ENCODE measurements at places on chromosomes 3 and 15. TPM values are rescaled to one million over a fixed set of nuclear protein-coding genes. Genes with fewer than 3 reads are reported as not detected.
A peak's percentile ranks its signal among the peaks of the same experiment; 100 is the strongest.

P2RY14 gene
- 9.4 TPM for total RNA-seq

MED12L gene
- 4.9 TPM for total RNA-seq

BLM gene
- 64.3 TPM for total RNA-seq

IGSF10 gene
- total RNA-seq = not detected

CFAP100 gene
- total RNA-seq = not detected

DNA sequence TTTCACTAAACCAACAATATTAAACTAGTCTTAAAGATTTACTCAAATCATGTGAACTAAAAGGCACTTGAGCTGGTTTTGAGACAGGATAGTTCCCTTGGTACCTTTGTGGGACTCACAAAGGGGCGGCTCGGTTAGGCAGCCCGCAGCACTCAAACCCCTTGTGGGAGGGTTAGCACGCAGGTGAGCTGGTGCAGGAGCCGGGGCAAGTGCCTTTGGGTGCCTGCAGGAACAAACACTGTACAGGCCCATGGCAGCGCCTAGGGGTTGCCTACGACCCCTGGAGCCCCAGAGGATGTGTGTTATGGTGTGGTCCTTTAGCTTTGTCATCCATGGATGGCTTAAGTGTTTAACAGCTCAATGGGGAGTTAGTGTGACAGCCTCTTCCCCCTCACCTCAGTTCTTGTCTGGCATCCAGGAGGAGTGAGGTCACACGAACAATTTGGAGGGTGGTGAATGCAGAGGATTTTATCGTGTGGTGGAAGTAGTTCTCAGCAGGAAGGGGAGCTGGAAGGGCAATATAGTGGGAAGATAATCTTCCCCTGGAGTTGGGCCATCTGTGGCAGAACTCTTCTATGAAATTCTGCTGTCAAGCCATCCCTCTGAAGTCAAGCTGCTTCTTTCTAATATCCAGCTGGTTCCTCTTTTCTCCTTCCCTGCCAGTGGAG is 470.9 kb downstream of the RBMS3 start:
- H3K27ac ChIP-seq = no peak overlapping the region
- H3K4me3 ChIP-seq = no peak overlapping the region
- no peaks in the 10 kb centered on the region for H3K36me3 ChIP-seq
- DNase-seq = no peak
- no peaks in the 10 kb centered on the region for H3K27me3 ChIP-seq
- H3K4me1 ChIP-seq = no peaks in the 10 kb centered on the region

- peaks cover 4% of the 10 kb centered on the region for H3K27me3 ChIP-seq
- no peaks in the 10 kb centered on the region for H3K36me3 ChIP-seq
- no peak for DNase-seq
- H3K4me3 ChIP-seq = no peak overlapping the region
Measured at GRCh38 chr15:73902121-73903020, 23.9 kb upstream of the LOXL1 start.

- no peak for DNase-seq
- H3K36me3 ChIP-seq = no peaks in the 10 kb centered on the region
- no peak overlapping the region for H3K4me3 ChIP-seq
Measured at GRCh38 chr3:159028706-159029105, 226.9 kb downstream of the MFSD1 start.

DNA sequence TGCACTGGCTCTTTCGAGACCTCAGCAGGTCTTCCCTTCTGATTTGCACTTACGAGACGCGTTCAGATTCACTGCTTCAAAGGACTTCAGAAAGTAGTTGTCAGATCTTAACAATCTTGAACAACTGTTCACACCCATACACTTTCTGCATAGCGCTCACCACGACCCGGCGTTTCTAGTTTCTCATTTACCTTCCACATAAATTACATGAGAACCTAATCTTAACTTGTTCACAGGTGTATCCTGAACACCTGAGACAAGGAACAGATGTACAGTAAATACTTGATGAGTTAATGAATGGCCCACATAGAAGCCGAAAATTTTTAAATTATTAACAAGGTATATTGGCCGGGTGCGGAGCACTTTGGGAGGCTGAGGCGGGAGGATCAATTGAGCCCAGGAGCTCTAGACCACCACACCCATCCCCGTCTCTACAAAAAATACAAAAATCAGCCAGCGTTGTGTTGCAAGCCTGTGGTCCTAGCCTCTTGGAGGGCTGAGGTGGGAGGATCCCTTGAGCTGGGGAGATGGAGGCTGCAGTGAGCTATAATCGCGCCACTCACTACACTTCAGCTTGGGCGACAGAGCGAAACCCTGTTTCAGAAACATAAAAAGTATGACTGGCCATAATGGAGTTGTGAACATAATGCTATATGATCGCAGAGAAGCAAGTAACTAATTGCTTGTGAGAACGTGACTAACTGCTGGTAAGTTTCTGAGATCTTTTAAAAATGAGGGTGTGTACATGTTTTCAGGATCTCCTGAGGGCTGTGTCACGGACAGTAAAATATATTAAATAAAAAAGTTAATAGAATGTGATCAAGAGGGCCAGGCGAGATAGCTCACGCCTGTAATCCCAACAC is 984 bp upstream of the SMARCC1 start:
- peaks cover 28% of the 10 kb centered on the region for H3K4me1 ChIP-seq
- H3K27me3 ChIP-seq = no peaks in the 10 kb centered on the region
- peaks cover 7% of the 10 kb centered on the region for H3K36me3 ChIP-seq
- DNase-seq = no peak

GRCh38 chr3:186965141-186965879 is 35.0 kb downstream of the ST6GAL1 start:
- DNase-seq = no peak
- H3K27ac ChIP-seq = no peak overlapping the region
- peaks cover 65% of the 10 kb centered on the region for H3K4me1 ChIP-seq
- peaks cover 46% of the 10 kb centered on the region for H3K36me3 ChIP-seq

DNA sequence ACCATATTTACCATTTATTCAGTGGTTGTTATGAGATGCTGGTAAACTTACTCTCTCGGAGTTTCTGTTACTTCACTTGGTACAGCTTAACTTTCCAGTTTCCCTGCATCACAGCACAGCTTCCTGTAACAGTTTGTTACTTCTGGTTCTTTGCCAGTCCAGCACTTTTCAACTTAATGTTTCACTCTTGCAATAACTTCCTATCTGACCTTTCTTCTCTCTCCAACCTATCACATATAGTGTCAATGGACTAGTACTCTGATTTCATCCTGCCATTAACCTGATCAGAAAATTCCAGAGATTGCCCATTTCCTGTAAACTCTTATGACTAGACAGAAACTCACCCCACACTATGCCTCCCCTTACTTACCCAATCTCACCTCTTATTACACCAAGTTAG is 3.9 kb upstream of the ATP11B start:
- H3K4me1 ChIP-seq = peaks cover 6% of the 10 kb centered on the region
- H3K4me3 ChIP-seq = no peak overlapping the region
- no peak overlapping the region for H3K27ac ChIP-seq
- DNase-seq = no peak

- H3K27ac ChIP-seq = no peak overlapping the region
- peaks cover 2% of the 10 kb centered on the region for H3K27me3 ChIP-seq
- no peaks in the 10 kb centered on the region for H3K4me1 ChIP-seq
- H3K36me3 ChIP-seq = no peaks in the 10 kb centered on the region
- no peak overlapping the region for H3K4me3 ChIP-seq
Measured at GRCh38 chr3:13138833-13139145, 65.6 kb upstream of the IQSEC1 start.

- no peaks in the 10 kb centered on the region for H3K27me3 ChIP-seq
- no peak for DNase-seq
- H3K4me3 ChIP-seq = no peak overlapping the region
- no peaks in the 10 kb centered on the region for H3K4me1 ChIP-seq
Measured at GRCh38 chr3:126852511-126852910, 130.4 kb upstream of the PLXNA1 start.

- no peak overlapping the region for H3K4me3 ChIP-seq
- peaks cover 4% of the 10 kb centered on the region for H3K27me3 ChIP-seq
- DNase-seq = peak; percentile 22
- peaks cover 73% of the 10 kb centered on the region for H3K4me1 ChIP-seq
- peaks cover 7% of the 10 kb centered on the region for H3K36me3 ChIP-seq
Measured at GRCh38 chr3:188400494-188401243, 246.7 kb downstream of the LPP start.

DNA sequence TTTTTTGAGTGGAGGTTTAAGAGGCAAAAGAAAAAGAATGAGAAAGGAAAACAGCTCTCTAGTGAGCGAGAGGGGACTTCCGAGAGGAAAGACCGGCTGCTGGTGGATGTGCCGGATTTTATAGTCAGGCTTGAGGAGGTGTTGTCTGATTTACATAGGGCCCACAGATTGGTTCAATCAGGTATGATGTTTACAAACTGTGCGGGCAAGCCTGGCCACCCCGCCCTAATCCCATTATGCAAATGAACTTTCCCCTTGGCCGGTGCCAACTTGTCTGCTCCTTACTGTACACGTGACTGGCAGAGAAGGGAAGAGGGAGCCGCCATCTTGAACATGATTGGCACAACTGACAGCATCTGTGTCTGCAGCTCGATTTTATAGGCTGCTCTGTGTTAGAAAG is 44.7 kb downstream of the FAM43A start:
- no peak for DNase-seq
- H3K27ac ChIP-seq = no peak overlapping the region
- no peaks in the 10 kb centered on the region for H3K4me1 ChIP-seq
- peaks cover 11% of the 10 kb centered on the region for H3K27me3 ChIP-seq

DNA sequence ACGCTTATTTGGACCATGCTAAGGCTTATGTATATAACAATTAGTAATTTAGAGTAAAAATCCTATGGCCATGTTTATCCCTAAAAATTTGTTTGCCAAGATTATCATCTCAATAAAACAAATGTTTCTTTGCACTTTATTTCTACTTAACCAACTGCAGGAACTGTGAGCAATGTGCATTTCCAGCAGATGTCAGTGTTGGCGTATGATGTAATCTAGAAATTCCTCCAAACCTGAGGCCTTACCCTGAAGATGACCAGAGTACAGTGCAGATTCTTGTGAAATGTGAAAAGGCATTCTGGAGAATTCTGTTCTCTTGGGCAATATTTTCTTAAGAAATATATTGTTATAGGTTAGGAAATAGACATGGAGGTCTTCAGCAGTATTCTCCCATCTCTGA is 205.9 kb downstream of the MBNL1 start:
- H3K36me3 ChIP-seq = no peaks in the 10 kb centered on the region
- H3K4me3 ChIP-seq = no peak overlapping the region
- peaks cover 9% of the 10 kb centered on the region for H3K4me1 ChIP-seq
- H3K27ac ChIP-seq = no peak overlapping the region
- peaks cover 9% of the 10 kb centered on the region for H3K27me3 ChIP-seq

DNA sequence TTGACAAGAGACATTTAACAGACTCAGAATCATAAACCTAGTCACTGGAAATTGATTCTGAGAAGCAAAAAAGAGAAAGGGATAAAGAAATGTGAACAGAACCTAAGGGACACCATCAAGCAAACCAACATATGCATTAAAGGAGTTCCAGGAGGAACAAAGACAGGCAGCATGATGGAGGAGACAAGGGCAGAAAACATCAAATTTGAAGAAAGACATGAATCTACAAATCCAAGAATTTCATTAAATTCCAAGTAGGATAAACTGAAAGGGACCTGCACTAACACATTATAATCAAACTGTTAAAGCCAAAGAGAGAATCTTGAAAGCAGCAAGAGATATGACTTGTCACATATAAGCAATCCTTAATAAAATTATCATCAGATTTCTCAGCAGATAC is 122.3 kb downstream of the STT3B start:
- DNase-seq = no peak
- H3K27ac ChIP-seq = no peak overlapping the region
- H3K4me3 ChIP-seq = no peak overlapping the region
- H3K36me3 ChIP-seq = peaks cover 42% of the 10 kb centered on the region
- no peaks in the 10 kb centered on the region for H3K4me1 ChIP-seq

Measured in activated T-helper 1 cell treated with anti-CD3 and anti-CD28 coated beads, Interleukin-12 subunit alpha, Interleukin-12 subunit beta, Interleukin-2, Interleukin-4 antibody, amounts not matched to agents 30 ng/mL and 10 ng/mL and 1 ng/mL, durations not matched to agents 14 hours and 24 hours and 36 hours (primary cell).